ENCODE measurements at places on chromosomes 5 and 9.

DNA sequence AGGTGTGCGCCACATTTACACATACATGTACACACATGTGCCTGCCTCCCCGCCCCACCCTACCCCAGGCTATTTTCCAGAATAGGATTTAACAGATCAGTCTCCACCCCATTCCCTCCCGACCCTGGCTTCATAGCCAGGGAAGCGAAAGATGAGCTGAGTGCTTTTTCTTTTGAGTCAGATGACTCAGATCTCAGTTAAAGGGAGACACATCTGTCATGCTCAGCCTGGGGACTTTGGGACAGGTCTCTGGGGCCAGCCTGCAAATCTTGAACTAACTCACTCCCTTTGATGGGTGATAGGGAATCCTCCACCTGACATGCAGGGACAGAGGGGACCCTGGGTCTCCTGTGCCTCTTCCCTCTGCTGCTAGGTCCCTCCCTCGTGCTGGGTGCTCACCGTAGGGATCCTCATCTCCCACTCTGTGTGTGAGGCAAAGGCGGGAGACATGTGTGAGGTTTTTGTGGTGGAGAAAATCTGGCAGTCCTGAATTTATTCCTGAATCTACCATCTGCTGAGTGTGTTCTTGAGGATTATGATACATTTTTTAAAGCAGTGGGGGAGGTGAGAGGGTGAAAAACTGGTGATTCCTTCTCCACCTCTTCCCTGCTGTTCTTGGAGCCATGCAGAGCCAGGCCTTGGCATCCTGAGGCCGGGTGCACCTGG lies 37.7 kb downstream of the NEUROG1 start:
- no peak for DNase-seq

- no peak for DNase-seq
Measured at GRCh38 chr5:11076945-11077613, 316.0 kb upstream of the DAP start.

- DNase-seq, result no peak
Measured at GRCh38 chr5:150648294-150649107, 8.0 kb downstream of the SYNPO start.

GRCh38 chr9:34499076-34499475 lies 23.7 kb downstream of the ENHO start:
- no peak for DNase-seq

DNA sequence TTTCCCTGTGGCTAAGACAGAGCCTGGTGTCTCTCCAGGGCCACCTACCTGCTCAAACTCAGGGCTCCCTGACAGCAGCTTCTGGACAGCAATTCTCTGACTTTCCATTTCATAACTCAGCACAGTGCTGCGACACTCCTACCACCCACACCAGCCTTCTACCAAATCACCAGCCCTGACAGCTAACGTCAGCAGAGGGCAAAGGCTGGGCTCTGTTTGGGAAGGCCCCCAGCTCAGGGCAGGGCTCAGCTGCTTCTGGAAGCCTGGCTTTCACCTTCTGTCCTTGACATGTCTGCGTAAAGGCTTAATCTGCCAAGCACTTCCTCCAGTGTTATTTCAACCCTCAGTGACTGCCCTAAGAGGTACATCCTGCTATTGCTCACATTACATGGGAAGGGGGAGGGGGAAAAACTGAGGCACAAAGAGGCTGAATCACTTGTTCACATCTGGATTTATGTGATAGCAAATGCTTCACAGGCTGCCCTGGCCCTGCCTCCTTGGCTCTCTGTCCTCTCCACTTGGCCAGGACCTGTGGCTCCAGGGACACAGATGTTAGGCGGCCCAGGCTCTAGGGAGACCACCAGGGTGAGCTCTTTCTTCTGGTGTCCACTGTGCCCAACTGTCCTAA lies 102.5 kb upstream of the PANK3 start:
- DNase-seq, result no peak

DNA sequence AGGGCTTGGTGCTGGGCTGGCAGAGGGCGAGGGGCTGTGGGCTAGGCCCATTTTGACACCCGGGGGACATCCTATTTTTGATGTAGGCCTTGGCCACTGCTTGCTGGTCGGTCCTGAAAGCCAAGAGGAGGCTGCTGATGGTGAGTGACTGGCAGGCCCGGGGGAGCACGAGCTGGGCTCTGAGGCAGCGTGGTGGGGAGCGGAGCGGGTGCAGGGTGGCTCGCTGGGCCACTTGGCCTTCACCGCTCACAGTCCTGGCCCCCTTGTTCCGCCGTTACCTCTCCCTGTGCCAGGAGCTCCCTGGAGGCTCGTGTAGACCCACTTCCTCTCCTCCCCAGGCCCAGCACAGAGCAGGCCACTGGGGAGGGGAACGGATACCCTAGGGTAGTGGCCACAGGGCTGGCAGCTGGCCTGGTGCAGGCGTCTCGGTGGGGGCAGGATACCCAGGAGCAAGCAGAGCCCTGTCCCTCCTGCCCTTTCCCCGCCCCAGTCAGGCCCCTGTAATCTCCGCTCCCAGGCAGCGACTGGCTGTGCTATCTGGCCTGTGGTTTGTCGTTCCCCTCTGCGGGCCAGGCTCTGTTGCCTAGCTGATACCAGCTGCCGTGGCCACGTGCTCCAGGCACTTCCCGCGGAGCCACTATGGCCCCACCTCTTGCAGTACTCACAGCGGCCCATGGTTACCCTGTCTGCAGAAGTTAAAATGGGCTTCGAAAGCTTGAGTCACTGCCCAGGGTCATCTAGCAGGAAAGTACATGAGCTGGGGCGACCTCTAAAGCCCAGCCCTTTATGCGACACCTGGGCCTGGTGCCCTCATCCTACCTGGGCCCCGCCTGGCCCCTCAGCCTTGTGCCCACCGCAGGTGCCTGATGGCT lies 11.7 kb upstream of the DOLPP1 start:
- peak; percentile 55 for DNase-seq

DNA sequence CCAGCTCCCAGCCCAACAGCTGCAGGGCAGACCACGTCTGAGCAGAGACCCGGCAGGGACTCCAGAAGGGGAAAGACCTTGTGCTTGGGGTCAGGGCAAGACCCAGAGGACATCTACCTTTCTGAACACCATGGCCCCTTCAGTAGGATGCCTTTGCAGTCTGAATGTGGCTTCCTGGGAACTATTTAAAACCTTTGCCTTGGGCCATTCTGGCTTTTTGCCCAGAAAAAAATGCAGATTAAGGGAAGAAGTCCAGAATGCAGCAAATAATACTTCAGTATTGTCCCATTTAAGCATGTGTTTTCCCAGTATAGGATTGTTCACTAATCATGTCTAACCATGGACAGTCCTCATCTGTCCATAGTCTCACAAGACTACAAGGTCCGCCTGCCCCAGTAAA lies 67.5 kb upstream of the ERCC6L2 start:
- DNase-seq, result no peak
